ENCODE measurements at places on chromosomes 3 and 15. TPM values are rescaled to one million over a fixed set of nuclear protein-coding genes. Genes with fewer than 3 reads are reported as not detected.

GRCh38 chr15:50134524-50135024 lies 15.5 kb upstream of the ATP8B4 start:
- no peak for DNase-seq

DNA sequence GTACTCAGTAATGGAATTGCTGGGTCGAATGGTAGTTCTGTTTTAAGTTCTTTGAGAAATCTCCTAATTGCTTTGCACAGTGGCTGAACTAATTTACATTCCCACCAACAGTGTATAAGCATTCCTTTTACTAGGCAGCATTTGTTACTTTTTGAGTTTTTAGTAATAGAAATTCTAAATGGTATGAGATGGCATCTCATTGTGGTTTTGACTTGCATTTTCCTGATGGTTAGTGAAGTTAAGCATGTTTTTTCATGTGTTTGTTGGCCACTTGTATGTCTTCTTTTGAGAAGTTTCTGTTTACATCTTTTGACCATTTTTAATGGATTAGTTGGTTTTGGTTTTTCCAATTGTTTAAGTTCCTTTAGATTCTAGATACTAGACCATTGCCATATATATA lies 28.4 kb downstream of the TP63 start:
- no peak for DNase-seq

DNA sequence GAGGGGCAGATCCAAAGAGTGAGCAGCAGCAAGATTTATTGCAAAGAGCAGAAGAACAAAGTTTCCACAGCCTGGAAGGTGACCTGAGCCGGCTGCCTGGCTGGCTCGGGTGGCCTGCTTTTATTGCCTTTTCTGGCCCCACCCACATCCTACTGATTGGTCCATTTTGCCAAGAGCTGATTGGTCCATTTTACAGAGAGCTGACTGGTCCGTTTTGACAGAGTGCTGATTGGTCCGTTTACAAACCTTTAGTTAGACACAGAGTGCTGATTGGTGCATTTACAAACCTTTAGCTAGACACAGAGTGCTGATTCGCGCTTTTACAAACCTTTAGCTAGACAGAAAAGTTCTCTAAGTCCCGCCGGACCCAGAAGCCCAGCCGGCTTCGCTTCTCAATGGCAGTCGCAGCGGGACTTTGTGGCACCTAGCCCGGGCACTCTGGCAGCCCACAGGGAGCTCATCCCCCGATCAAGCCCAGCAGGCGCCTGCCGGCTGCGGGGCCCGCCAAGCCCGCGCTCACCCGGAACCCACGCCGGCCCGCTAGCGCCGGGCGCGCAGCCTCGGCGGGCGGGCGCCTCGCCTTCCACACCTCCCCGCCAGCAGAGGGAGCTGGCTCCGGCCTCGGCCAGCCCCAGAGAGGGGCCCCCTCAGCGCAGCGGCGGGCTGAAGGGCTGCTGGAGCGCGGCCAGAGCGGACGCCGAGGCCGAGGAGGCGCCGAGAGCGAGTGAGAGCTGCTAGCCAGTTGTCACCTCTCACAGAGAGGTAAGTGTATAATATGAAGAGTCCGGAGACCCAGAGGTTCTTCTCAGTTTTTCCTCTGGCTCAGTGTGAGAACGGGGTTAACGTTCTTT lies 339.2 kb downstream of the CHL1 start:
- DNase-seq, result peak; percentile 26

DNA sequence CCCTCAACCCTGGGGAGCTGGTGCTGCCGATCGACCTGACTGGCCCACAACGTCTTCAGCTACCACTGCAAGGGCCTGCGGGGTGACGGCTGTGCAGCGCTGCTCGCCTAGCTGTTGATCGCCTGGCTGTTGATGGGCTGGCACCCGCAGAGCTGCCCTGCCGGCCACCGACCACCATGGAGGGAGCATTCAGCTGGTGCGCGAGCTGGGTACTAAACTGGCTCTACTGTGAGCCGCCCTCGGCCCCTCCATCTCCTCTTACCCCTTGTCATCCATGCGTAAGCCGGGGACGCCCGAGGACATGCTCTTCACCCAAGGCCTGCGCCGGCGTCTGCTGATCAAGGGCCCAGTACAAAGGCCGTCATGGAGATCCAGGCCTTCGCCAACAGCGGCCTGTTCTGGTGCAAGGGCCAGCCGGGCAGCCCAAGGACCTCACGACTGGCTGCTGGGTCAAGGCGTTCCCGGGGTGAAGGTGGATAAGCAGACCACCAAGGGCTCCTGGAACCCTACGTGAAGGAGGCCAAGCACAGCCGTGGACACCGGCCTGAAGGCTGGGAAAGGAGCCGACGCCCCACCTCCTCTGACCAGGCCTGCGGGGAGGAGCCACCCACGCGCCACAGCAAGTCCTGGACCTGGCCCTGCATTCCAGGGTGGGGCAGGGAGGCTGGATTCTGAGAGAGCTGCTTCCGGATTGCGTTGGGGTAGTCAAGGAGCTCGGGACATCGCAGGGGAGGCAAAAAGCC lies 46.9 kb downstream of the SFMBT1 start:
- no peak for DNase-seq

GRCh38 chr15:72866866-72867616 lies 83.5 kb upstream of the ADPGK start:
- DNase-seq, result no peak

GRCh38 chr15:69813881-69814280 lies 283.8 kb downstream of the TLE3 start:
- DNase-seq, result no peak

- no peak for DNase-seq
These were observed 48.4 kb downstream of the SEMA5B start for GRCh38 chr3:122979211-122979610.

The CFAP91 gene
- total RNA-seq, result 0.54 TPM

GRCh38 chr3:194262176-194262924 lies 88.8 kb downstream of the CPN2 start:
- DNase-seq, result no peak
